ENCODE measurements at places on chromosomes 12 and 14.

DNA sequence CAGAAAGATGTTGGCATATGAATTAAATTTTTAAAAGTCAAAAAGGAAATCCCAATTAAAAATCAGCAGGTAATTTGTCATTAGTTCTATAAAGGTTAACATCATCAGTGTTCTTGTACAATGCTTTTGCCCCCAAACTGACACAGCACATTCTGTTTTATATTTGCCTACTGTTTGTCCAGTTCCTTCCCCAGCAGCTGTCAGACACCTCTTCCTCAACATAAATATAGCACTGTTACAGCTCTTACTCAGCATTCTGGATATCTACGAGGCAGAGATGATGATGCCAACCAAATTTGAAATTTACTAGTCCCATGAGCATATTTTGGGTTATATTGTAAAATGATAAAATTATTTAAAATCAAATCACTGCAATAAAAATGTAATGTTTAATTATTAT is 124.6 kb downstream of the SINHCAF start:
- no peak for DNase-seq

DNA sequence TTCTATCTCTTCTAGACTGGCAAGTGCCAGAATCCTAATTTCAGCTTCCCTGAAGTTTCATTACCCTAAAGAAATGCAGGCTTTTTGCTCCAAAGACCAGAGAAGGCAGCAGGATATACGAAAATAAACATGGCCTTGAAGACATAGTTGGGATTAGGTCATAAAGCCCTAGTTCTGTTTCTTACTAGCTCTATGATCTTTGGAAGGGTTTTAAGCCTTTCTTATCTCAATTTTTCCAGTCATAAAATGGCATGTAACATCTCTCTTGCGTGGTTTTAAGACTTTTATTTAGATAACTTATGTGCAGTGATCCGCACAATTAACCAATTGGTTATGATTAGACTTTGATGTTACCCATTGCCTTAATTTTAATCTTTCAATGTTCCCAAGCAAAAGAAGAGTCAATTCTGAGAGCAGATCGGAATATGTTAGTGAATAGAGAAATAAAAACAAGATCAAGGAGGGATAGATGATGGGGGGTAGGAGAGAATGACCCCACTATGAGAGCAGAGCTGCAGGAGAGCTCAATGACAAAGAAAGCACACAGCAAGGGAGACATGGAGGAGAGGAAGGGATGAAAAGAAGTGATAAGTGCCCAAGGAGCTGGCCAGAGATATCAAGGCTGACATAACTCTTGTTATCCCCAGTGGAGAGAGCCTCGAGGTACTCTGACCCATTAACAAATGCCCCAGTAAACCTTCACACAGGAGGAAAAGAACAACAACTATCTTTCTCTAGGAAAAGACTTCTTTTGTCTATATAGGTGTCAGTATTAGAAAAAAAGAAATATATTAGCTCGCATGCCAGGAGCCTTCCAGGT is 53.0 kb upstream of the ANP32D start:
- DNase-seq, result no peak

DNA sequence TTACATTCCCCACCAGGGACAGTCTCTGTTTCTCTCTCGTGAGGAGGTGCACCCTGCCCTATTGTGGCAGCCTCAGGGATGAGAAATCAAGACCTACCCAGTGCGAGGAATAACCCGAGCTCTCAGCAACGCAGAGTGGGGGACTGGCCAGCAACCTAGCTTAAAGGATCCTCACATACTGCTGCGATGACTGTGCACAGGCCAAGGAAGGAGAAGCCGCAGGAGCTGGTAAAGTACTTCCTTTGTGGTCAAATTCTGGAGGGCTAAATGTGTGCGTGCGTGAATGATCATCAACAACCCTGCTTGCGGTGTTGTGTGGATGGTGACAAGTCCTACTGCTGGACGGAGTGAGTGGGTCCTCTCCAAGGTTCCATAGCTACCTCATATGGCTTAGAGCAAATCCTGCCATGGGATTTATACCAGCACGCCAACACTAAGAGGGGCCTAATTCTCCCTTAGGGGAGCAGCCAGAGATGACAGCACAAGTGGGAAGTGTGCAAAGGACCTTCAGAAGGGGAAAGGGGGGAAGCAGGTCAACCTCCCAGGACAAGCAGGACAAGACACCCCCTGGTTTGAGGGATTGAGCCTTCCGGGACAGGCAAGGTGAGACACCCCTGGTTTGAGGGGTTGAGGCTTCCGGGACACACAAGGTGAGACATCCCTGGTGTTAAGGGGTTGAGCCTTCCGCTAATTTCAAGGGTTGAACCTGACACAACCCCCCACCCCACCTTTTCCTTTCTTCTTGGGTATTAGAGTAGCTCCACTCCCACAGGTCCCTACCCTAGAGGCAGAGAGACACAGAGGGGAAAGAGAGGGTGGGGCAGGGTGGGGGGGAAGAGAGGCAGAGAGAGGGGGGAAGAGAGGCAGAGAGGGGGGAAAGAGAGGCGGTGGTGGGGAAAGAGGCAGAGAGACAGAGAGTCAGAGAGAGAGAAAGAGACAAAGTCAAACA is 58.8 kb upstream of the AP4S1 start:
- DNase-seq, result no peak

GRCh38 chr14:59870277-59871165 is at the start of gene RTN1:
Gene RTN1 (minus strand): TSS chr14:59870776. CDS start chr14:59870630, 146 bp downstream.
- no peak for DNase-seq

- no peak for DNase-seq
These were observed 4.3 kb downstream of the DDIT3 start for GRCh38 chr12:57515934-57516541.

DNA sequence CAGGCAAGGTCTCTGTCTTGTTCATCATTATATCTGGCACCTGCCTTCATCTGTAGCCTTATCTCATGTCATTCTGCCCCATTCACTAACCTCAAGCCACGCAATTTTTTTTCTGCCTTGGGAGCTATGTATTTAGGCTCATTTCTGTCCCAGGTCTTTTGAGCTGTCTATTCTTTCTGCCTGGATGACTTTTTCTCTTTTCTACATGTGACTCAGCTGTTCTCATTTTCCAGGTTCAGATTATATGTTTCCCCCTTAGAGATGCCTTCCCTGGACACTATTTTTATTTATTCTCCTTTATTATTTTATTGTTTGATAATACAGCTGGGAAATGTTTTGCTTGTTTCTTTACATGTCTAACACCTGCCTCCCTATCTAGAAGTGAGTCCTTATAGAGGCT is 737.4 kb upstream of the TBX3 start:
- no peak for DNase-seq

GRCh38 chr12:32217354-32218310 is 111.0 kb downstream of the BICD1 start:
- no peak for DNase-seq

GRCh38 chr12:93092649-93092945 is 163.5 kb upstream of the EEA1 start:
- no peak for DNase-seq

- no peak for DNase-seq
These were observed 62.5 kb upstream of the NCOR2 start for GRCh38 chr12:124629789-124630480.
